ENCODE measurements at places on chromosomes 5 and 9.

DNA sequence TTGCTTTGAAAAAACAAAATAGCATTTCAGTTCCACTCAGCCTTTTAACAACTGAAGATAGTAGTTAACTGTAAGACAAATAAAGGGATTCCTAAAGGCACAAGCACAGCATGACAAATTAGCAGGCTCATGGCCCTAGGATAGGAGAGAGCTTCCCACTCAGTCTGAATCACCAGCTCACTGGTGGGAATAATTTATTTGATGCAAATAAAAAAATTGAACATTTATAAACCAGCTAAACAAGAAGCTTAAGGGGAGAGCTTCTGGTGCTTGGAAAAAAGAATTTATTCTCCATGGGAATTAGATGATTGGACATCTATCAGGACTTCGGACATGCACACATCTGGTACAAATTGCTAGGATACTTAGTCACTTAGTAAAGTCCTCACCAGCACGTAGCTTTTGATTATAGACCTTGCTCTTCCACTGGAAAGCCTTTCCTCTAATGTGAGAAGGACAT, 294.1 kb upstream of the TNC start:
- peak; percentile 91 for DNase-seq

- no peak for DNase-seq
Observed at GRCh38 chr5:104353371-104353770, 790.8 kb upstream of the NUDT12 start.

- DNase-seq: no peak
Observed at GRCh38 chr5:173217626-173218397, 17.2 kb downstream of the NKX2-5 start.

DNA sequence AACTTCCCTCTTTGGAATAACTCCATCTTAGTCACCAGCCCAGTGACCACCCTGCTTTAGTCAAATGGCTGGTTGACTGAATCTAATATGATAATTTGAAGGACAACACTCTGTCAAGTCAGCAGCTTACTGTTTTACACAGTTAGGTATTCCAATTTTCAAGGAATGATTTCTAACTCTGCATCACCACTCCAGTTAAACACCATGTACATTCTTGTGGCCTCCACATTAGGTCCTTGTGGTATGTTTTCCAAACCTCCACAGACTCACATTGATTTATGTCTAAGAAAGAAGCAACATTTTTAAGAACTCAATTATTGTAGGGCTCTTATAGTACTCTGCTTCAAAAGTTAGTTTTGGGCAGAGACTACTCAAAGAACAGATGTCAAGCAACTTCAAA, 110.7 kb downstream of the TLE1 start:
- peak; percentile 75 for DNase-seq

DNA sequence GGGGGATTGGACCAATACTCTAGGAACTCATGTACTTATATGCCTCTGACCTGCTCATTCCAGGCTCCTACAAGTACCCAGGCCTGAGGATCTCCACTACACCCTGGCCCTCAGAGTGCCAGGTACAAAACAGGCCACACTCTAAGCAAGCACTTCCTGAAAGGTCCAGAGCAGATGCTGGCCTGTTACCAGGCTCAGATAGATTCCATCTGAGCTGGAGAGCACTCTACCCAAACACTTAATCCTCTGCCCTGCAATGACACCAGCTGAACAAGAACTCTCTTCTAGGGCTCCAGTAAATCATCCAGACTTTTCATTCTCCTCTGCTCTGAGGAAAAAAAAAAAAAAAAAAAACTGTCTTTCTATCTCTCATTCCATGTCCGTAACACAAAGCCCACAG, 2.9 kb downstream of the P4HA2 start:
- DNase-seq: peak; percentile 64

DNA sequence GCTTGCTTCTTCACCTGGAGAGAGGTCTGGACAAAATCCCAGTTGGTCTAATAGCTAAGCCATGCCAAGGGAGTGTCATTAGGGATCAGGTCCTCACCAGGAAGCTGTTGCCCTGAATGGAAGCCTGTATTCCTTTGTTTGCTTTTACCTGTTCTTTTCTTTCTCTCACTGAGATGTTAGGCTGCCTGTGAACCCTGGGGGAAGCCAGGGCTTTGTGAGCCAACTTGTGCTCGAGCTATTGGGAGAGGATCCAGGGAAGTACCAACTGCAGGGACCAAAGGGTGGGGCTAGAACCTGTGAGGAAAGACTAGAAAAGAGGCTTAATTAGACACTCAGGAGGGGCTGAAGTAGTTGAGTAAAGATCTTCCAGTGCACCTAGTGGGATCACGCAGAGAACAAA, 451.2 kb upstream of the TLE4 start:
- DNase-seq: no peak

DNA sequence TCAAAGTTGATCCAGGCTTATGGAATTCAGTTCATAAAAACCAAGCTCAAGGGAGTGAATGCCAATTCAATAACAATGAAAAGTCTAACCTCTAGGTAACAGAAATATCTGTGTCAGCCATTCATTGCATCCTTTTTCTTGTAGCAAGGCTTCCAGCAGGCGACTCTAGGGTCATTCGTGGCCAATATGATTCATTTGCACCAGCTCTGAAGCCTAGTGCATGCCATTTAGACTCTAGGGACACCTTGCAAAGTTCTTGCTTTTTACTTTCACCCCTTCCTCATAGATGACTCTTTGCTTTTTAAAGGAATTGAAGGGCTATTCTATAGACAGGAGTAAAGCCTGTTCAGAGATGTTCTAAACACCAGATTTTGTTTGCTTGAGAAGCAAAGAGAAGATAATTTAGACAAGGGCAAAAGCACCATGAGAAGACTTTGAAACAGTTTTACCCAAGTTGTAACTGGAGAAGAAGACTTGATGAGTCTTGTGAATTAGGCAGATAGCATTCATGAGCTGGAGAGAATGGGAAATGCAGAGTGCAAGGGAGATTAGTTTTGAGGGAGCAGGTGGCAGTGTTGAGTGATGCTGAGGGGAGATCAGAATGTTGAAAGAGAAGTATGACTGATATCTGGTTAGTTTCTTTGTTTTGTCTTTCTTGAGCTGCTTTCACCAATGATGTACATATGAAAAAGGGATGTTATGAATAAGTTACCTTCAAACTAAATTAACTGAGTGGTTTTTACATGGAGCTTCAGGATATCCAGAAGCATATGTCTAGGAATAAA, 94.5 kb downstream of the F2RL2 start:
- DNase-seq: no peak

DNA sequence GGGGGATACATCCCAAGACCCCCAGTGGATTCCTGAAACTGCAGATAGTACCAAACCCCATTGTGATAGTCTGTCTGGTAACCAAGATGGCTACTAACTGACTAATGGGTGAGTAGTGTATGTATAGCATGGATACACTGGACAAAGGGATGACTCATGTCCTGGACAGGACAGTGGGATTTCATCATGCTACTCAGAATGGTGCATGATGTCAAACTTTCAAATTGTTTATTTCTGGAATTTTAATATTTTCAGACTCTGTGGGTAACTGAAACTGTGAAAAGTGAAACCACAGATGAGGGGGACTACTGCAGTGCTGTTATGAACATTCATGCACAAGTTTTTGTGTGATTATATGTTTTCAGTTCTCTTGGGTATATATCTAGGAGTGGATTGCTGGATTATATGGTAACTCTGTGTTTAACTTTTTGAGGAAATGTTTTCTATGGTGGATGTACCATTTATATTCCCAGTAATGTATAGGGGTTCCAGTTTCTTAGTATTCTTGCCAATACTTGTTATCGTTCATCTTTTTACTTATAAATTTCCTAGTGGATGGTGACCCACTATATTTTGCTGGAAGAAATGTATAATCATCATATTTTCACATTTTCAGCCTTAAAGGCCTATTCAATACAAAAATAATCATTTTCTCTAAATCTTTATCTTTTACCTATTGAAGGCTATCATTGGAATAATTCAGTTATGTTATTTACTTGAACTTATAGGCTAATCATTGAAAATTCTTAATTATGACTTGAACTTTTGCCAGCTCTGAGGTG, 140.9 kb downstream of the NR3C1 start:
- DNase-seq: peak; percentile 90

GRCh38 chr5:1759378-1759970, 40.2 kb downstream of the MRPL36 start:
- no peak for DNase-seq

DNA sequence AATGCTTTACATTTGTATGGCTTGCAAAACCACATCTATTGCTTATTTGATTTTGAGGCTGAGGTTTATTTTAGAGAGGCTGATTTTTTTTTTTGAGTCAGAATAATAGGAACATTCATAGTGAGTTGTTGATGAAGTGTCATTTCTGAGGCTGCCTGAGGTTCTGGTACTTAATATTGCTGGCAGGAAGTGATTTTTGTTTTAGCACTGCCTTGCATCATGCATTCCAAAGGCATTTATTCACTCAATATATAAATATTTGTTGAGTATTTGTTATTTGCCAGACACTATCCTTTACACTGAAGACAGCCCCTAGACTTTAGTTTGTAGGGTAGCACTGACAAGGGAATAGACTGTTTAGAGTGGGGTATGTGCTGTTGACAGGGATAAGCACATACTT, 2.7 kb downstream of the RNF20 start:
- DNase-seq: peak; percentile 52

GRCh38 chr5:57684299-57684702, 201.7 kb upstream of the ACTBL2 start:
- no peak for DNase-seq

GRCh38 chr5:158435161-158435616, 576.2 kb upstream of the CLINT1 start:
- DNase-seq: no peak

GRCh38 chr9:77194423-77194822, 17.1 kb downstream of the VPS13A start:
- peak; percentile 14 for DNase-seq

- DNase-seq: no peak
Observed at GRCh38 chr9:72013292-72013760, 47.1 kb downstream of the C9orf57 start.

- no peak for DNase-seq
Observed at GRCh38 chr5:82656341-82656761, 378.2 kb upstream of the RPS23 start.

DNA sequence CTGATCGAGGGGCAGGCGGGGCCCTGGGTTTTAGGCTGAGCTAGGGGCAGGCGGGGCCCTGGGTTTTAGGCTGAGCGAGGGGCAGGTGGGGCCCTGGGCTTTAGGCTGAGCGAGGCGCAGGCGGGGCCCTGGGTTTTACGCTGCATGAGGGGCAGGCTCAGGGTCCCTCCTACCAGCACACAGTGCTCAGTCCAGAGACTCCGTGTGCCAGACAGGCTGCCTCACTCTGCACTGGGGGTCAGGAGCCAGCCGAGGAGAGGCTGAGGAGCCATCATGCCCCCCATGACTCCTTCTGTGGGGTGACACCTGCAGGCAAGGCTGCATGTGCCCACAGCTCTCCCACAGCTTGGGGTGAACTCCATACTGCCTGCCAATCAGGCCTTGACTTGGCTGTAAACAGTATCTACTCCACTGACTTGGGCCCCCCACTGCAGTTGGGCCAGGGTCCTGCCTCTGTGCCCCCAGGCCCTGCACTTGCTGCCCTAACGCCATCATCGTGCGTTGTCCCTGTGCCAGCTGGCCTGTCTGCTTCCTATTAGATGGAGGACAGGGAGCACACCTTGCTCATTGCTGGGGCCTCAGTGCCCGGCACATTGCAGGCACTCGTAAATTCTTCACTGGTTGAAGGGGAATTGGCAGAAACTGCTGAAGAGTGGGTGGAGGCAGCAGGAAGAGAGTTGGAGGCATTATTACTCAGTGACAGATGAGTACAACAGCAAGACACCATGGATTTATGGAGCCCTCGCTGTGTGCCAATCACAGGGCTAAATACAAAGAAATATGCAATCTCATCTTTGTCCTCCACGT, 78.6 kb downstream of the AMBP start:
- no peak for DNase-seq

- no peak for DNase-seq
Observed at GRCh38 chr9:8616414-8616813, 816.8 kb upstream of the DMAC1 start.

- no peak for DNase-seq
Observed at GRCh38 chr5:4976902-4977301, 163.2 kb upstream of the ADAMTS16 start.

DNA sequence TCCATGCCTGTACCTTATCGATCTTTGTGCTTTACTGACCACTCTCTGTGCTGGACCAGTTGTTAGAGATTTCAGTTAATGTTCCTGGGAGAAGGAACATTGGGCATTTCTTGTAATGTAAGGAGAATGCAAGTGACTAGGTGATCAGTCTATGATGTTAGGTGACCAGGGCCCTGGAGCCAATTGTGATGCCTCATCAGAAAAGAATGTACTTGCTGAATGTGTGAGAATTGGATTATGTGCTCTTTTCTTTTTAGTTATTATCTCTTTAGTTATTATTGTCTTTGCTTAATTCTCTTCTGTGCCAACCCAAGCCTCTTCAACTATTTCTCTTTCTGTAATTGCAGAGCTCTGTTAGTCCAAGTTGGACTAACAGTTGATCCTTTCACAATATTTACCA, 92.9 kb downstream of the LRRC70 start:
- DNase-seq: no peak

- no peak for DNase-seq
Observed at GRCh38 chr5:128572930-128573319, 34.9 kb upstream of the FBN2 start.

- DNase-seq: no peak
Observed at GRCh38 chr9:110815361-110815760, 146.8 kb downstream of the MUSK start.

DNA sequence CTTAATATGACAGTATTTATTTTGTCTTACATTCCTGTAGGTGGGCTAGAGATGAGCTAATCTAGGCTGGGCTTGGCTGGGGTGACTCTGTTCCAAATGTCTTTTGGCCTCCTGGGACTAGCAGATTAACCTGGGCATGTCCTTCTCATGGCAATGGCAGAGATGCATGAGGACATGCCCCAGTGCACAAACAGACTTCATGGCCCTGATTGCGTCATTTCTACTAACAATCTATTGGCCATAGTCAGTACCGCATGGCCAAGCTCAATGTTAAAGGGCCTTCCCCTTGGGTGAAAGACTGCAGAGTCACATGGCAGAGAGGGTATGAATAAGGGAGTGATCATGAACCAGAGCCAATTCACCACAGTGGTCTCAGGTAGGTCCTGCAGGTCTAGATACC, 313.4 kb downstream of the MSX2 start:
- no peak for DNase-seq

DNA sequence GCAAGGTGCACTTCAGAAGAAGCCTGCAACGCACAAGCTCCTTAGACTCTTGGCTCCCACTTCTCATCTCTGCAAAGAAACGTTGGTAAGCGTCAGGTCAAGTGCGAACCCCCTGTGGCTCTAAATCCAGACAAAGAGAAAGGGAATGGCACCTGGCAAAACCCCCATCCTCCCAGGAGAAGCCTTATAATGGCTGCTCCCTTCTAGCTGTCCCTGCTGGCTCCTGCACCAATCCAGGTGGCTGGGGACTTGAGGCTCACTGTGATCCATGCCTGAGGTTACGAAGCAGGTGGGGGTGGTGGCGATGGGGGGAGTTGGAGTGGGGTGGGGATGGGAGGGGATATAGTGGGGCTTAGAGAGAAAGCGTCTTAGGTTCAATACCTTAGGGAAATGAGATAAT, 272.8 kb downstream of the DENND1A start:
- no peak for DNase-seq

Data from EH (cell line).